ENCODE measurements at places on chromosomes 5 and 9.
A peak's percentile ranks its signal among the peaks of the same experiment; 100 is the strongest.

GRCh38 chr5:58929726-58930125 is 346.9 kb downstream of the RAB3C start:
- DNase-seq = no peak
- H3K4me1 ChIP-seq = no peaks in the 10 kb centered on the region
- H3K4me3 ChIP-seq = no peak overlapping the region
- H3K36me3 ChIP-seq = no peaks in the 10 kb centered on the region
- H3K27ac ChIP-seq = no peak overlapping the region
- no peaks in the 10 kb centered on the region for H3K27me3 ChIP-seq

- no peaks in the 10 kb centered on the region for H3K36me3 ChIP-seq
- no peak overlapping the region for H3K4me3 ChIP-seq
- peaks cover 21% of the 10 kb centered on the region for H3K4me1 ChIP-seq
- H3K27ac ChIP-seq = peak overlapping the region; percentile 78
- H3K27me3 ChIP-seq = no peaks in the 10 kb centered on the region
Observed at GRCh38 chr5:124263680-124264491, 482.6 kb downstream of the ZNF608 start.

- H3K36me3 ChIP-seq = no peaks in the 10 kb centered on the region
- DNase-seq = peak; percentile 62
- no peaks in the 10 kb centered on the region for H3K27me3 ChIP-seq
- no peak overlapping the region for H3K27ac ChIP-seq
- peaks cover 10% of the 10 kb centered on the region for H3K4me1 ChIP-seq
- no peak overlapping the region for H3K4me3 ChIP-seq
Observed at GRCh38 chr5:78653681-78654366, 5.3 kb upstream of the LHFPL2 start.

GRCh38 chr5:138336952-138337684 is 948 bp upstream of the FAM53C start:
- no peaks in the 10 kb centered on the region for H3K27me3 ChIP-seq
- peak; percentile 79 for DNase-seq
- H3K4me3 ChIP-seq = peak overlapping the region; percentile 74
- H3K4me1 ChIP-seq = 0 out of 2 replicates have a peak, but pooled peaks cover 2% of the 10 kb centered on the region
- peaks cover 17% of the 10 kb centered on the region for H3K36me3 ChIP-seq
- peak overlapping the region; percentile 99 for H3K27ac ChIP-seq

GRCh38 chr9:134629061-134629585 is 12.5 kb upstream of the COL5A1 start:
- no peaks in the 10 kb centered on the region for H3K36me3 ChIP-seq
- no peak overlapping the region for H3K27ac ChIP-seq
- H3K27me3 ChIP-seq = no peaks in the 10 kb centered on the region
- DNase-seq = no peak
- H3K4me1 ChIP-seq = peaks cover 36% of the 10 kb centered on the region

GRCh38 chr5:147661541-147661940 is 121.0 kb downstream of the JAKMIP2 start:
- H3K27me3 ChIP-seq = no peaks in the 10 kb centered on the region
- no peak overlapping the region for H3K27ac ChIP-seq
- H3K36me3 ChIP-seq = peaks cover 88% of the 10 kb centered on the region

DNA sequence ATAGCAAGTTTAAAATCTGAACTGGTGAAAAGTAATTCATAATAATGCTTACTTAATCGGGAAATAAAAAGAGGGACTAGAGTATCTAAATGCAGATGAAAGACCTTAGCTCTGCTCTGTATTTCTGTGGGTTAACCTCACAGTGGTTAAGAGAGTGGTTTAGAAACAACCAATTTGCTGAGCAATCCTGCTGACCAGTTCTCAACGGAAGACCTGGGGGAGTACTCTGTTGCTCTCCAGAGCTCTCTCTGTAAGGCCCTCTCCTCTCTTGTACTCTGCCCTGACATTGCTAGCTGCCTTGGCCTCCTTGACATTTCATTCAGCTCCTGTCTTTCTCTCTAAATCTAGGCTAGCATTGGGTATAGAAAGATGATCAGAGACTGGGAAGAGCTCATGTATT is 1186.6 kb upstream of the SEMA6A start:
- no peaks in the 10 kb centered on the region for H3K27me3 ChIP-seq

DNA sequence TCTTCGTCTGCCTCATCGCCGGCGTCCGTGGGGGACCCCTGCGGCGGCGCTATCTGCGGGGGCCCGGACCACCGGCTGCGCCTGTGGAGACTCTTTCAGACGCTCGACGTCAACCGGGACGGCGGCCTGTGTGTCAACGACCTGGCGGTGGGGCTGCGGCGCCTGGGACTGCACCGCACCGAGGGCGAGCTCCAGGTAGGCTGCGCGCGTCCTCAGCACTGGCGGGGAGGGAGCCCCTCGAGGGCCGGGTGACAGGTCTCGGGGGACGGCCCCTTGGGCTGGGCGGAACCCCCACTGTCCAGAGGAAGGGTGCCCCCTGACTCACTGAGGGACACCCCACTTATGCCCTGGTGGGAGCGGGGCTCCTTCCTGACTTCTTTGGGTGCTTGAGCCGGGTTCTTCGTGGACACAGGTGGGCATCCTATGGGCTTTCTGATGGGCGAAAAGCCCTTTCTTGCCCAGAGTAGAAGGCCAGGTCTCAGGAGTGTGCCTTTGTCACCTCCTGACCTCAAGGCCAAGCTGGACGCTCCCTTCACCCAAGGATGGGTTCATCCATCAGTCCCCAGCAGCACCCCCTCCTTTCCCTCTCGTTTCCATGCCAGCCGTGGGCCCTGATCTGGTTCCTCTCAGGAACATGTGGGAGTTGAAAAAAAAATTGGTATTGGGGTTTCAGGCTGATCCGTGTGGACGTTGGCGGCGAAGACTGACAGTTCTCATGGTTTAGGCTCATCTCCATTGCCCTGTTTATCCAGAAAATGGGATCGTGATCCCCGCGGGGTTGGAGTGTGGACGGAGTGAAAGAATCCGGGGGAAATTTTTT is 564 bp downstream of the SLC25A25 start:
- no peaks in the 10 kb centered on the region for H3K36me3 ChIP-seq
- peak overlapping the region; percentile 75 for H3K4me3 ChIP-seq
- peak; percentile 40 for DNase-seq

- no peak for DNase-seq
- H3K36me3 ChIP-seq = no peaks in the 10 kb centered on the region
- H3K27me3 ChIP-seq = no peaks in the 10 kb centered on the region
Observed at GRCh38 chr5:172835290-172835993, 1.4 kb downstream of the ERGIC1 start.

GRCh38 chr5:170554521-170555267 is 50.9 kb downstream of the KCNIP1 start:
- H3K27ac ChIP-seq = peak overlapping the region; percentile 8
- no peak for DNase-seq
- no peaks in the 10 kb centered on the region for H3K36me3 ChIP-seq

GRCh38 chr9:79480639-79481038 is 91.1 kb upstream of the TLE4 start:
- no peaks in the 10 kb centered on the region for H3K36me3 ChIP-seq
- no peaks in the 10 kb centered on the region for H3K4me1 ChIP-seq
- no peak overlapping the region for H3K27ac ChIP-seq
- no peak overlapping the region for H3K4me3 ChIP-seq
- no peaks in the 10 kb centered on the region for H3K27me3 ChIP-seq

DNA sequence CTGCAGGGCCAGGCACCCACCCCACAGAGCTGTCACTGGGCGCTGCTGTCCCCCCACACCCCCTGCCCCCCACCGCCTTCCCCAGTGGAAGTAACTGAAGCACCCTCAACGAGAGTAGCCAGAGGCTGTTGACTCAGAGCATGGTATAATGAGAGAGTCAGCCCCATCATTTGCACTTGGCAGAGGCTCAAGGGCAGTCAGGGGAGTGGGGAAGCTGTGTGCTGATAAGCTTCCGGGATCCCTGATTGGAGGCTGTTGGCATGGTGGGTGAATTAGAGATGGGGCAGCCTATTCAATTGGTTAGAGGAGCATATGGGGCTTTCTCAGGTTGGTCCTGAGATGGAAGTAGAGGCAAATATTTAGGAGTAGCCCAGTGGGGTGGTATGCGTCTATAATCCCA is 77.1 kb upstream of the GOLM1 start:
- peak; percentile 49 for DNase-seq
- H3K27me3 ChIP-seq = no peaks in the 10 kb centered on the region
- no peak overlapping the region for H3K27ac ChIP-seq
- H3K4me3 ChIP-seq = no peak overlapping the region

GRCh38 chr5:169185626-169186025 is 115.3 kb downstream of the SLIT3 start:
- H3K36me3 ChIP-seq = no peaks in the 10 kb centered on the region
- DNase-seq = no peak
- no peak overlapping the region for H3K27ac ChIP-seq
- peaks cover 5% of the 10 kb centered on the region for H3K27me3 ChIP-seq
- no peaks in the 10 kb centered on the region for H3K4me1 ChIP-seq
- H3K4me3 ChIP-seq = no peak overlapping the region

- no peaks in the 10 kb centered on the region for H3K27me3 ChIP-seq
- no peak overlapping the region for H3K4me3 ChIP-seq
- no peaks in the 10 kb centered on the region for H3K4me1 ChIP-seq
- no peak overlapping the region for H3K27ac ChIP-seq
- H3K36me3 ChIP-seq = peaks cover 30% of the 10 kb centered on the region
- no peak for DNase-seq
Observed at GRCh38 chr9:112404508-112404932, 24.6 kb downstream of the HSDL2 start.

DNA sequence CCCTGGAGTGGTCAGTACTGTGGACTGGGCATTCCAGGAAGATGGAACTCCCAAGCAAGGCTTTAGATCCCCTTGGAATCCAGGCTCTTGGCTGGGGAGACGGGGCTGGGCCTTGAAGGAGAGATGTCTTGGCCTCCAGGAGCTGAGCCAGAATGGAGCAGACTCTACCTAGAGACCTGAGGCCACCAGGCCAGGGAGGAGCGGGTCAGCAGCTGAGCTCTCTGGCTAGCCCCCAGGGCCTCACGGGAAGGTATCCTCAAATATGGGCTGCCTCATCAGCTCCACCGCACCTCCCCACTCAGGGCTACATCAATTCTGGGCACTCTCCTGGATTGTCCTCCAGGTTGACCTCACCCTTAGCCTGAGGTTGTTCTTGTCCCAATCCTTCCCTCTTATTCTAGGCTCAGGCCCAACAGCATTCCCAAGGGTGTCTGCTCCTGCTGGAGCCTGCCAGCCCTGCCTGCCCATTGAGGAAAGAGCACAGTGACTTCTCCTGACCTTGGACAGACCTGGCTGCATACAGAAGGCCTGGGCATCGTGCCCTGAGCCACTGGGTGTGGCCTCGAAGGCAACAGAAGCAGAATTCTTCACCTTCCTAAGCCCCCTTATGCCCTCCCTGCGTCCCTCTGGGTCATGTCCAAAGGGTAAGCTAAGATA is 3.0 kb upstream of the PDLIM4 start:
- no peak for DNase-seq
- H3K4me1 ChIP-seq = no peaks in the 10 kb centered on the region
- no peak overlapping the region for H3K27ac ChIP-seq
- H3K27me3 ChIP-seq = no peaks in the 10 kb centered on the region
- H3K4me3 ChIP-seq = no peak overlapping the region
- no peaks in the 10 kb centered on the region for H3K36me3 ChIP-seq

DNA sequence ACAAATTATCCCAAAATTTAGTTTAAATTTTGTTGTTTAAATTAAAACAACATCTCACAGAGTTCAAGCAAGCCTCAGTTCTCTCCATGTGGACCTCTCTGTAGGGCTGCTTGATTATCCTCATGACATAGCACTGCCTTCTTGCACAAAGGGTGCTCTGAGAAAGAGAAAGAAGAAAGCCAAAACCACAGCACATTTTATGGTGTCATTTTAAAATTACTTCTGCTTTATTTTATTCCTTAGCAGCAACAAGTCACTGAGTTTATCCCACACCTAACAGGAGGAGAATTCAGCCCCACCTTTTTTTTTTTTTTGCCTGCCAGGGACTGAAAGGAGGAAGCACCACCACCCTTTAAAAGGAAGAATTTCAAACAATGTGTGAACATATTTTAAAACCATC is 12.8 kb upstream of the KCNV2 start:
- no peak overlapping the region for H3K4me3 ChIP-seq
- H3K36me3 ChIP-seq = no peaks in the 10 kb centered on the region
- H3K27ac ChIP-seq = no peak overlapping the region
- no peak for DNase-seq
- no peaks in the 10 kb centered on the region for H3K27me3 ChIP-seq

GRCh38 chr5:54066433-54066832 is 243.9 kb downstream of the ARL15 start:
- no peak overlapping the region for H3K27ac ChIP-seq
- no peaks in the 10 kb centered on the region for H3K4me1 ChIP-seq
- DNase-seq = no peak
- H3K27me3 ChIP-seq = no peaks in the 10 kb centered on the region
- no peaks in the 10 kb centered on the region for H3K36me3 ChIP-seq
- H3K4me3 ChIP-seq = no peak overlapping the region
